ENCODE measurements at places on chromosomes 4 and X.

DNA sequence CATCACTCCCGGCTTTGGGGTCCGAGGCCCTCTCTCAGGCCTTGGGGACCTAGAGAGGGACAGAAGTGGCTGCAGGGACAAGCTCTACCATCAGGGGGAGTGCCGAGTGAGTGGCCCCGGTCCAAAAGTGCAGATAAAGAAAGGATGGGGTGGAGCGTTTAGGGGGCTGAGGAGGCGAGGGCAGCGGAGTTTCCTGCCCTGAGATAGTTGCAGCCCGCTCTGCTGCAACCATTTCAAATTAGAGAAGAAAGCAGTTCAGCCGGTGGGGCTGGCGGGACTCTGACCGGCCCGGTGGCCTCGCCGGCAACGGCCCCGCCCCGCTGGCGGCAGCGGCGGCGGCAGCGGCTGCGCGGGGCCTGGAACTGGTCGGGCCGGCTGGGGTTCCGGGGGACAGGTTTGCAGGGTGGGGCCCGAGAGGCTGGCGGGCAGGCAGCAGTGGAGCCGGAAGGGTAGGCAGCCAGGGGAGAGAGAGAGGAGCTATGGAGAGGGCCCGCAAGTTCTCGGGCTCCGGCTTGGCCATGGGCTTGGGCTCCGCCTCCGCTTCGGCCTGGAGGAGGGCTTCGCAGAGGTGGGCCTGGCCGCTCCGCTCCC, 7.6 kb downstream of the DLG3 start:
- DNase-seq, result peak; percentile 37

DNA sequence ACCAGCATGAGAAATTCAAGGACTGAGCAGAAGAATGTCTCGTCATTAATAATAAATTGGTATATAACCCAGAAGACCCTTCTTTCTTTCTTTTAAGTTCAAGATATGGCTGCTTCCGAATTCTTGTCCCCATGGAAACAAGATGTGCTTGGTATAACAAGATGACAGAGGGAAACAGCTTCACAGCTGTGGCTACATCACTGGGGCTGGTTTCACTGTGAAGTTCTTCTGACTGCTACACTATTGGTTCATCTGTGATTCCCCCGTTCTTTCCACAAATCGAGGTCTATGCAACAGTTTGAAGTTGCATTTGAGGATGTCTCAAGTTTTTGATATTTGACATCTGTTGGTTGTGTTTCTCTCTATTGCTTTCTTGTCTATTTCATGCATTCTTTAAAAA, 12.3 kb upstream of the DTHD1 start:
- DNase-seq, result peak; percentile 33

- DNase-seq, result no peak
Observed at GRCh38 chr4:177759729-177760128, 317.5 kb upstream of the AGA start.

DNA sequence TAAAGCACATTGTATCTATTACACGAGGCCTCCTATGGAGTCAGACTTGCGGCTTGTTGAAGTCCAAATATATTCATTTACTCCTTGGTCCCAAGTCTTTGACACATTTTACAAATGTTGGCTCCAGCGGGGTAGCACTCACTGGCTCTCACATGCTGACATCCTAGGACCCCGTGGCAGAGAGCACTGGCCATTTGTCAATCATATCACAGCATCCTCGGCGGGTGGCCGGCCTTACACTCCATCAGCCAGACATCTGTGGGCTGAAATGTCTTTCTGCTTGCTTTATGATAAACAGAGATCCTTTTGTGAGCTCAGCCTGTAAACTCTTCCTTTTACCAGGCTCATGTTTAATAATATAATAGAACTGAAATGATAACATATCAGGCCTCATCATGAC, 25.7 kb upstream of the VCX2 start:
- DNase-seq, result no peak

GRCh38 chrX:100663642-100664041, 19.6 kb downstream of the SRPX2 start:
- DNase-seq, result no peak

DNA sequence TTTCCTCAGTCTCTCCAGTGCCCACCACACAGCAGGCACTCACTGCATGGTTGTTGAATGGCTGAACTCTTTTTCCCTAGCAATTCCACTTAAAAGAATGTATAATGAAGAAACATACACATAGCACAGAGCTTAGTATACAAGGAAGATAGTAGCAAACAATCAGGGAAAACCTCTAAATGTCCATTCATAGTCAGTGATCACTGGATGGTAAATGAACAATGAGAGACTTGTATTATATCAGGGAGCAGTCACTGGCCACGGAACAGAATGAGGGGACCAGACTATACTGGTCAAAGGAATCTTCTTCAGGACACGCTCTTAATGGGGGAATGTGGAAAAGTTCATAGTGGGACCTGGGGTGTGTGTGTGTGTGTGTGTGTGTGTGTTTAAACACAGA, 43.6 kb upstream of the FAM156A start:
- DNase-seq, result no peak

- DNase-seq, result peak; percentile 59
Observed at GRCh38 chr4:73019462-73020047, 50.0 kb downstream of the COX18 start.

- no peak for DNase-seq
Observed at GRCh38 chrX:332916-333610, 14.5 kb upstream of the GTPBP6 start.

GRCh38 chrX:142096253-142096652, 108.8 kb downstream of the MAGEC2 start:
- DNase-seq, result no peak

DNA sequence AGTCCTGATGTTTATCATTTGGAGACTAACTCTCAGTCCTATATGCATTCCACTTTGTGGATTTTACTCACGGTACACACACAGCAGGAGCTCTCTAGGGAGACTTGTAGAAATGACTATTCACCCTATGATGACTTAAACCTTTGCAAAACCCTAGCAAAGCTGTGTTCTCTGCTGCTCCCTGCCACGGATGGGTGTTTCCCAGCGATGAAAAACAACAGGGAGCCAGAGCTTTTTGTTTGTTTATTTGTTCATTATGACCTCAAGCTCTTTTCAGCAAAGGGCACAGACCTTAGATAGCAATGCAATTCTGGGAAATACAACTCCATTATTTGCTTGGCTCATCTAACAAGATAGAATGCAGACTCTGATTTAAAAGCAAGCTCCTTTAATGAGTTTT, 156.6 kb downstream of the GRIA3 start:
- no peak for DNase-seq

- peak; percentile 69 for DNase-seq
Observed at GRCh38 chrX:41921492-41922430, 1.6 kb downstream of the CASK start.

- DNase-seq, result peak; percentile 84
Observed at GRCh38 chr4:4541661-4542570, at the start of gene STX18. TSS of gene STX18 (minus strand) at chr4:4542048. CDS start at chr4:4541964, 84 bp downstream.

DNA sequence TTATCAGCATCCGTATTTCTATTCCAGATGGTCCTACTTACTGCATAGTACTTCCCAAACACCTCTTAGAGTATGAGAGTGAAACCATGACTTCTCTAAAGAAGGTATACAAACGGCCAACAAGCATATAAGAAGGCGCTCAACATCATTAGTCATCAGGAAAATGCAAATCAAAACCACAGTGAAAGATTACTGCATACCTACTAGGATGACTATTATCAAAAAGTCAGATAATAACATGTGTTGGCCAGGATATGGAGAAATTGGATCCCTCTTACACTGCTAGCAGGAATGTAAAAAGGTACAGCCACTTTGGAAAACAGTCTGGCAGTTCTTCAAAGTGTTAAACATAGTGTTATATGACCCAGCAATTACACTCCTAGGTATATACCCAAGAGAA, 215.3 kb upstream of the CXorf66 start:
- no peak for DNase-seq

DNA sequence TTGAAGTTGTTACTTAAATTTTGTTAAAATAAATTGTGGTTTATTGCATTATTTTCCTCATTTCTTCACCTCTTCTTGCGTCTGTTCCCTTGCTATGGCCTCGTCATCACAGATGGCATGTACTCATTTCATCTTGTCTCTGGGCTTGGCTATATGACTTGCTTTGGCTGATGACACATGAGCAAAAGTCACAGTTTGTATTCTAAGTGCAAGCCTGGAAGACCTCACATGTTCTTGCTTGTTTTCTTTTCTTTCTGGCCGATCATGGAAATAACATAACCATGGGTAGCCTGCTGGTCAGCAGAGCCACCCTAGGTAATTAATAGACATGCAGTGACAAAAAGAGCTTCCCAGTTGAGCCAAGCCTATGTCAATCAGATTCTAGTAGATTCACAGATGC, 527.9 kb downstream of the SPRY1 start:
- no peak for DNase-seq

DNA sequence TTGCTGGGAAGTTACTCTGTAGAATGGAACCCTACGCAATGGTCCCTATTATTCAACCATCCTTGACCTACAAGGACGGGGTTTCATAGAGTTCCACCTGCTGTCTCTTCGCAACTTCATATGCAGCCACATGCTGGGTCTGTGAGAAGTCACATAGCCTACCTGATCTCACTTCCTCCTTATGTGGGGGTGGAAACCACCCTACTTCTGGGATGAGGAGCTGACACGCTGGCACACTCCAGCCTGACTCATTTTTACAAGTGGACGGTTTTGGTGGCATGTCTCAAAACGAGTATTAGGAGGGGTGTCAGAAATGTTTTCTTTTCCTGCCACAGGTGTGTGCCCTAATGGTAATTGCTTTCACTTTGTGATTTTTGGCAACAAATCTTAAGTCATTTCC, 36.8 kb upstream of the ARSD start:
- DNase-seq, result peak; percentile 0

DNA sequence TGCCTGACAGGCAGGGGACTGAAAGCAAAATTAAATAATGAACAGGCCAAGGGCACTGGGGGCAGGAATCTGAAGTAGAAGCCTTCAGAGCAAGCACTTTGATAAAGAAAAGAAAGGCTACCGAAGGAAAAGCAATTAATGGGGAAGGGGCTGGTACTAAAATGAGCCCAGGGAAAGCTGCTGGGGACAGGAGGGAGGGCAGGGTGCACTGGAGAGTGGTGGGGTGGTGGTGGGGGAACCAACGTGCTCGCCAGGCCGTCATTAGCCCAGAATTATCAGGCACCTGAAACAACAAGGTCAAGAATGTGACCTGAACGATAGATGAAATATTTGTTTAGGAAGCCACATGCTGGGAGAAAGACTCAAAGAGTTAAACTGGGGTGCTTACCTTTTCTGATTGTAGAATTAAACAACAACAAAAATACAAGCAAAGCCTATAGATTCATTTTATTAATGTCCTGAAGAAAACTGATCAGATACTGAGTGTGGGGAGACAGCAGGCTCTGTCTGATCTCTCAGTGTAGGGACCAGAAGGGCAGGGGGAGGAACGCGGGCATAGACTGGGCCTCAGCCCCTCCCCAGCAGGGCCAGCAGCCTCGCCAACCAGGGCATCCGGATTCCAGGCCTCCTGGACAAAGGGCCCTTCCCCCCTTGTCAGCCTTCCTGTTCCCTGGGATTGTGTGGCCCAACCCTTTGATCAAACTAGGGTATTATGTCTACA, 239.7 kb upstream of the KLF3 start:
- DNase-seq, result no peak

DNA sequence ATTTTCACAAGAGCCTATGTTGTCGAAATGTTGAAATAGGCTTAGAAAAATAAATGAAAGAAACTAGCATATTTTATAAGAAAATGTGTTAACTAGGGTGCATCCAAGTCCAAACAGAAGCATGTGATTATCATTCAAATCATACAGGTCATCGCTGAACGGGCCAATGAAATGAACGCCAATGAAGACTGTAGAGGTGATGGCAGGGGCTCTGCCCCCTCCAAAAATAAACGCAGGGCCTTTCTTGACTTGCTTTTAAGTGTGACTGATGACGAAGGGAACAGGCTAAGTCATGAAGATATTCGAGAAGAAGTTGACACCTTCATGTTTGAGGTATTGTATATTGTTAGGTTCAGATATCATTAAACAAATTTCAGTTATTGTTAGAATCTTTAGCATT, 9.6 kb downstream of the CYP4V2 start:
- DNase-seq, result no peak

DNA sequence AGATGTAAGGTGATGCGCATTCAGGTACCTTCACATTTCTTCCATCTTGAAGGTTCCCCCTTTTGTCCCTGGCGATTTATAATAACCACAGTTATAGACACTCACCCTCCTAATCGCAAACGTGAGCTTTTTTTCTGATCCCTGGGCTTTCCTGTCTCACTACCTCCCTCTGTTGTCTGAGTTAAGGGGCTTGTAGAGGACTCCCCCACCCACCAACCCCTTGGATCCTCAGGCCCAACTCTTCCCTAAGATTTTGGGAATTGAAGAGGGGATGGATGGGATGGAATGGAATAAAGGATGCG, 1.4 kb downstream of the CNKSR2 start:
- DNase-seq, result no peak

- DNase-seq, result peak; percentile 84
Observed at GRCh38 chr4:10032625-10033024, 11.3 kb upstream of the SLC2A9 start.

GRCh38 chr4:36863601-36864000, 380.9 kb upstream of the NWD2 start:
- no peak for DNase-seq

- peak; percentile 23 for DNase-seq
Observed at GRCh38 chrX:131677655-131678628, 134.1 kb downstream of the OR13H1 start.

DNA sequence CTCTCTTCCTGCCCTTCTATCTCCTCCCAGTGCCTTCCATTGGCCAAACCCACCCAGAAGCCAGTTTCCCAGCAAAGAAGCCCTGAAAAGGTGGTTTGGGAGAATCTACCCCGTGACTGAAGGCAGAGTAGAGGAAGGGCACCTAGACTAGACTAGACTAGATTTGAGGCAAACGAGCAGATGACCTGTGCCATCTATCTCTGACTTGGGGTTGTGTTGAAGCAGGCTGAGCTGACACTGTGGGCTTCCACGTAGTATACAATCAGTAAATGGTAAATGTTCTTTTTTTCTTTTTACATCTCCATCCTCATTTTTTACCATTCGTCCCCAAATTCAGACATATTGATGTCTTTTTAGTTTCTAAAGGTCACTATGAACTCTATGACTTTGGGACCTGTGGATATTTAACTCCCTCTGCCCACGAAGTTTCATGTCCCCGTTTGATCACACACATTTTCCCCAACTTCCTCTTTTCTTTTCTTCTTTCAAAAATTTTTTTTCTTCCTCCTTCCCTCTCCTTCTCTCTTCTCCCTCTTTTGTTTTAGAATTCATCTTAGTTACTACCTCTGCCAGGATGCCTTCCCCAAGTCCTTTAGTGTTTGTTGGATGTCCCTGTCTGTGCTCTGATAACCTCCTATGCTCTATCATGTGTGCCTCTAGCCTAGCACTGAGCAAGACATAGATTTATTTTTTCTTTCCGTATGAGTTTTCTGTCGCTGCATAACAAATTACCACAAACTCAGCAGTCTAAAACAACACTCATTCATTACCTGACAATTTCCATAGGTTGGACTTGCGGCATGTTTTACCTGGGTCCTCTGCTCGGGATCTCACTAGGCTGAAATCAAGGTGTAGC, 6.2 kb upstream of the AFF1 start:
- no peak for DNase-seq

- DNase-seq, result no peak
Observed at GRCh38 chrX:136387951-136388502, 87.3 kb downstream of the ADGRG4 start.
